ENCODE measurements at places on chromosomes 16 and 17. TPM values are rescaled to one million over a fixed set of nuclear protein-coding genes. Genes with fewer than 3 reads are reported as not detected.

DNA sequence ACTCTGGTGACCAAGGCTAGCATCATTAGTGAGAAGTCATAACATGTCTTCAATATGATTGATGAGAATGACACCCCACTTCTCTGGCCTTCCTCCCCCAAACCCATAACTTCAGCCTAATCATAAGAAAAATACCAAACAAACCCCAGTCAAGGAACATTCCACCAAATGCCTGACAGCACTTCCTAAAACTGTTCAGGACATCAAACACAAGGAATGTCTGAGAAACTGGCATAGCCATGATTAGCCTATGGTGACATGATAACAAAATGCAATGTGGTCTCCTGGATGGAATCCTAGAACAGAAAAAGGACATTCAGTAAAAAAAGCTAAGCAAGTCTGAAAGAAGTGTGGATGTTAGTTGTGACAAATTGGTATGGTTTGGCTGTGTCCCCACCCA is 24.7 kb upstream of the TBX4 start:
- DNase-seq = no peak

DNA sequence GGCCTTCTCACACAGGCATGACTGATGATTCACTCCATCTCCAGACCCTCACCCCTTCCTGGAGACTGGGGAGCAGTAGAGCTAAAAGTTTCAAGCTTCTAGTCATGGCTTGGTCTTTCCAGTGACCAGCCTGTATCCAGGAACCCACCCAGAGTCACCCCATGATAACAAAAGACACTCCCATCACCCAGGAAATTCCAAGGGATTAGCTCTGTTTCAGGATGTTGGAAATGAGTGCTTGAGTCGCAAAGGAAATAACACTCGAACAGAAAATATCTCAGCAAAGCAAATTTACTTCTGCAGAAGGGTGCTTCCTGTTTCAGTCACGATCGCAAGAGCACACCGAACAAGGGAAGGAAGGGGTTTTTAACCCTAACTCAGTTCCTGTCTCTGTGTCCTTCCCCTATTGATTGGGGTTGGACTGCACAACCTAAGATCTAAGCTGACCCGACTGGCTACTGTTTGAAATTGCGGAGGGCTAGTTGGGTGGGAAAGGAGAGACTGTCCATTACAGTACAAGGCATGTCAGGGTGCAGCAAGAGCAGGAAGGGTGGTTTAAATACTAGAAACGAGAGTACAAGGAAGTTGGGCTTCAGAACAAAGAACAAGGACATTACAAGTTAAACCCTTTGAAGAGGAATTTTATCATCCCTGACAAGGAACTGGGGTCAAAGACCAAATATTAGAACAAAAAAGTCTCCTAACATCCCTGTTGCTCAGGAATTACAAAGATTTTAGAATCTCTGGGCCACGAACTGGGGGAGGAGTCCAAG is 224.4 kb upstream of the CACNG5 start:
- no peak for DNase-seq

- no peak for DNase-seq
Measured at GRCh38 chr17:33260638-33261037, 32.5 kb downstream of the ASIC2 start.

DNA sequence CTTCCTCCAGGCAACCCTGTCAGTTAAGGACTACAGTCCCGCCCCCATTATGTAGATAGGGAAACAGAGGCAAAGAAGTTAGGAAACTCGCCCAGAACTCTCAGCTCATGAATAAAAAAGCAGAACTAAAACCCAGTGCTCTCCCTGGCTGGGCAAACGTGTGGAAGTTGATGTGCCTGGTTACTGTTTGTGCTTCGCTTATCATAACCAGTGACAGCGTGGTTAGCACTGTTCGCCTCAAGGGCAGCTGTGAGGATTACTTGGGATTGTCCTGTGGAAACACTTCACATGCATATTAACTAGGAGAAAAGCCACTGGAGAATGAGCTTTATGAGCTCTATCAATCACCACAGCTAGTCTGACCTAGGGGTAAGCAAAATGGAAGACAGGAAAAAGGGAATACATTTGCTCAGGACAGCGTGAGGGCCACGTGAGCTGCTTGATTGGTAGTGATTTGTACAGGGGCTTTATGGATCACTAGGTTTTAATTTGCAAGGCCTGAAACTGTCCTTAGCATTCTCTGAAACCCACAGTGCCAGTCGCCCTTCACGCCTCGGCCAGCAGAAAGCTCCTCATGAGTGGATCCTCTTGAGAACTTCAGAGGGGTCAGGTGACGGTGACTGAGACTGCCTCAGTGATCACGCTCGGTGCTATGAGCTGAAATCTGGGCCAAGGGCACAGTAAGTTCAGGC is 19.9 kb downstream of the CYB5D2 start:
- no peak for DNase-seq

GRCh38 chr16:26371349-26371869 is 679.6 kb downstream of the HS3ST4 start:
- no peak for DNase-seq

The MYH1 gene
- total RNA-seq = not detected
